Kasumi-1 (cell line): ENCODE measurements at places on chromosomes 5 and 9.

- DNase-seq, result no peak
These were observed 35.2 kb downstream of the PCA3 start for GRCh38 chr9:76799473-76799872.

GRCh38 chr9:92850898-92851297 is 26.9 kb downstream of the ZNF484 start:
- no peak for DNase-seq

DNA sequence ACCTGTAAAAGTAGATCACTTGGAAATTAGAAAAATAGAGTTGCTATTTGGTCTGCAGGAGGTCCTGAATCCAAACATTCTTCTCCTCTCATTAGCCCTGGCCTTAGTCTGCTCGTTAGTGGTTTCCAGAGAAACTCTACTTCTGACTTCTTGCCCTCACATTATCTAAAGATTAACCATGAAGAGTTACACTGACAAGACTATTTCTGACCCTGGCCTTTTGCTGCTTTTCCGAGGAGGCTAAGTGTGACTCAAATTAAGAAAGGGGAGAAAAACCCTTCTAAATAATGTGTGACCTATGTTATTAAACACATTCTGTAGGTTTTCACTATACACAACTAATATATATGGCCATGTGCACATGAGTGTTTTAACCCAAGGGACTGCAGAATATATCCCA is 302.4 kb downstream of the RAB3C start:
- DNase-seq, result no peak

- DNase-seq, result no peak
These were observed 9.7 kb upstream of the PDCD1LG2 start for GRCh38 chr9:5500441-5501235.

DNA sequence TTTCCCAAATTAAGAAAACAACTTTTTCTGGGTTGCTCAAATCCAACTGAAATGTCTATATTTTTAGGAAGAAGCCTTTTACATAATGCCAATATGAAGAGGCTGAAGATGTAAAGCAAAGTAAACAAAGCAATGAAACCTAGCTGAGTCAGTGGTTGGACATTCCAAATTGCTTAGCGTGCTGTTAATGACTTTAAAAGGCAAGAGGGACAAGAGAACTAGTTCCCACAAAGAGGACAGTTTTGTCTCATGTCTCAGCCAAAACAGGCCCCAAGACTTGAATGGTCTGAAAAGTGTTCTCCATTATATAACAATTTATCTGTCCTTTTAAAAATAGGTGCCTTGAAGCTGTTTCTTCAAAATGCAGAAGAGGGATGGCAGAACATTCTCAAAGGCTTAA is 407.0 kb downstream of the ENC1 start:
- DNase-seq, result no peak

- DNase-seq, result no peak
These were observed 88.1 kb downstream of the LPAR1 start for GRCh38 chr9:110950041-110950645.

DNA sequence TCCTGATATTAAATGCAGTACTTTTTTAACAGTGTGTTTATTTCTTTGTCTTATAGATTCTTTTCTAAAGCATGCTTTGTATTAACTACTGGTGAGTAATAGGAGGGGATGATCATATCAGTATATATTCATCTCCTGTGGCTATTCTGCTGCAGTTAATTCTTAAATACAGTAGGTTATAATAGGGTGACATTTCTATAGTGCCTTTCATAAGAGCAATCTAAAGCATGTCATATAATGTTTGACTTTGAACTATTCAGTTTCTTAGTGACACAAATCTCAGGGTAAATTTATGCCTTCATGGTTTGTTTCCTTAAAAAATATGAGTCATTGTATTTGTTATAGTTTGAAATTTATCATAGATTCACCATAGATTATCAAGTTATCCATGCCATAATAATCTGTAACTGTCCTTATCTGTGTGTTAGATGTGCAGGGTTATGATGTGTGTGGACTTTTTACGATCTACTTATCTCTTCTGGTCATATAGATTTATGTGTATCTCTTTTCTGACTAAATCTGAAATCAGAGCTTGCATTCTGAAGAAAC is 1019.5 kb downstream of the NR2F1-AS1 start:
- DNase-seq, result no peak

- no peak for DNase-seq
These were observed 161.9 kb downstream of the MACROH2A1 start for GRCh38 chr5:135236908-135237747.

DNA sequence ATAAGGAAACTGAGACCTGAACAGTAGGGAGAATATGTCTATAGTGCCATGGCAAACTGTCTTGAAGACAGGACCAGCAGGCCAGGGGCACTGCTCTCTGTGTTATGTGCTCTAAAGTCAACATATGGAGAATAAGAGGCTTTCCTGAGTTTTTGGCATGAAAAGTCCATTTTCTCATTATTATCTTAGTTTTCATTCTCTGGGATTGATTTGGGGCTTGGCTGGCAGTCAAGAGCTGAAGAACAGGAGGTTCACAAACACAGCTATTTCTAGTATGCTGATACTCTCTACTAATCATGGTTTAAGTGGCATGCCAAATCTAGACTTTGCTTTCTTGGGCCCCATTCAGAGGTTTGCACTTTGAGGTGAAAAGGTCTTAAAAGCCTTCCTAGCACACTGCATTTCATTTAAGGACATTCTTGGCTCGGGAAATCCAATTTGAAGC is 404.4 kb downstream of the ZNF608 start:
- DNase-seq, result no peak

- peak; percentile 8 for DNase-seq
These were observed 885 bp upstream of the MLLT3 start for GRCh38 chr9:20623021-20623747.

DNA sequence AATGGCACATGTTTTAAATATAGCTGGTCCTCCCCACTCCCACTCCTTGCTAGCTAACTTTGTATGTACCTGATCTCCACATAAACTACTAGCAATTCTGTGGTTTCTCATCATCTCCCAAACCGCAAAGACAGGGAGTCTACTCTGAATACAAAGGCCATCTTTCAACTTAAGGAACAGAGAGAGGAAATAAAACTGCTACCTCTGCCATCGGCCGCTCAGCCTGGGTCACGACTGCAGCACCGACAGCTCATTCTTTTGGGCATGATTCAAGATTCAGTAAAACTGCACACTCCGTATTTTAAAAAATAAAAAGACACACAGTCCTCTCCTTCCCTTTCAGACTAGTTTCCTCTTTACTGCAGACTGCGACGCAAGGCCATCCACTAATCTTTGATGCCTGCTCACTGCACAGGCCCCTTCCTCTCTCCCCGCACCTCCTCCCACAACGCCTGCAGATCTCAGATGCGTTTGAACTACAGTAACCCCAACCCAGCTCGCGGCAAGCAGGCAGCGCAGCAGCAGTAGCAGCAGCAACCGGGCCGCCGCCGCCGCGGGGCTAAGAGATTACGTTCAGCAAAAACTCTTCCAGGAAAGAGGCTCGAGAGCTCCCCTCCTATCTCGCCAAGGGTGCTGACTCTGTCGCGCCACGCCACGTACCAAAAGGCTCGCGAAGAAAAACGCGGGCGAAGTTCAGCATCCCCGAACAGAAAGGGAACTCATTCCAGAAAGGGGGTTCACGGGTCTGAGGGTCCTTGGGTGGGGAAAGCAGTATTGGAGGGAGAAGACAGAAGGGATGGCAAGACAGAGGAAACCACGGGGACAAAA is 1.5 kb downstream of the RNF145 start:
- peak; percentile 80 for DNase-seq

- DNase-seq, result no peak
These were observed 113.6 kb upstream of the FER start for GRCh38 chr5:108634010-108634616.

- DNase-seq, result no peak
These were observed 1.6 kb upstream of the NFIL3 start for GRCh38 chr9:91425271-91425670.

- DNase-seq, result peak; percentile 24
These were observed 4.8 kb upstream of the C5orf47 start for GRCh38 chr5:173984218-173984617.

DNA sequence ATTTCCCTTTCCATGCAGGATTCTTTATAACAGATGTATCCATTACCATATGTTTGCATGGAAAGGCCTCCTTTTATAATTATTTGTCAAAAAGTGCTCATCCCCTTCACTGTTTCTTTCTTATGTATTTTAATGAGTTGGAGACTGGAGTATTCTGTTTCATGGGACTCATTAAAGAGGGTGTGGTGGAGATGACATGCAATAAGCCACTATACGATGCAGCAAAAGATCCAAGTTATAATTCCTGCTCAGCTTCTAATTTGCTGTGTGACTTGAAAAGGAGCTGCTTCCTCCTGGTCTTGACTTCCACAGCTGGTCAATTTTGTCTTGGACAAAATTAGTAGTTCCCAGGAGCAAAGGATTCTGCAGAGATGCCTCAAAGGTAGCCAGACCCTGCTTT is 13.9 kb downstream of the SGCD start:
- no peak for DNase-seq

GRCh38 chr9:126607086-126607485 is 6.6 kb upstream of the LMX1B start:
- DNase-seq, result no peak

DNA sequence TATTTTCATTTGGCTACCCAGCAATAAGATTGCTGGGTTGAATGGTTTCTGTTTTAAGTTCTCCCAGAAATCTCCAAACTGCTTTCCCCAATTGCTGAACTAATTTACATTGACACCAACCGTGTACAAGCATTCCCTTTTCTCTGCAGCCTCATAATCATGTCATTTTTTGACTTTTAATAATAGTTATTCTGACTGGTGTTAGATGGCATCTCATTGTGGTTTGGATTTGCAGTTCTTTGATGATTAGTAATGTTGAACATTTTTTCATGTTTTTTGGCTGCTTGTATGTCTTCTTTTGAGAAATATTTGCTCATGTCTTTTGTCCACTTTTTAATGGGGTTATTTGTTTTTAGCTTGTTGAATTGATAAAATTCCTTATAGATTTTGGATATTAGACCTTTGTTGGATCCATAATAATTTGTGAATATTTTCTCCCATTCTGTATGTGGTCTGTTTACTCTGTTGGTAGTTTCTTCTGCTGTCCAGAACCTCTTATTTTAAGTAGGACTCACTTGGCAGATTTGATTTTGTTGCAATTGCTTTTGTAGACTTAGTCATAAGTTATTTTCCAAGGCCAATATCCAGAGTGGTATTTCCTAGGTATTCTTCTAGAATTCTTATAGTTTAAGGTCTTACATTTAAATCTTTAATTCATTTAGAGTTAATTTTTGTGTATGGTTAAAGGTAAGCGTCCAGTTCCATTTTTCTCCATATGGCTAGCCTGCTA is 793.7 kb downstream of the BRINP1 start:
- no peak for DNase-seq

GRCh38 chr5:67996596-67996995 is 219.0 kb upstream of the PIK3R1 start:
- DNase-seq, result no peak

DNA sequence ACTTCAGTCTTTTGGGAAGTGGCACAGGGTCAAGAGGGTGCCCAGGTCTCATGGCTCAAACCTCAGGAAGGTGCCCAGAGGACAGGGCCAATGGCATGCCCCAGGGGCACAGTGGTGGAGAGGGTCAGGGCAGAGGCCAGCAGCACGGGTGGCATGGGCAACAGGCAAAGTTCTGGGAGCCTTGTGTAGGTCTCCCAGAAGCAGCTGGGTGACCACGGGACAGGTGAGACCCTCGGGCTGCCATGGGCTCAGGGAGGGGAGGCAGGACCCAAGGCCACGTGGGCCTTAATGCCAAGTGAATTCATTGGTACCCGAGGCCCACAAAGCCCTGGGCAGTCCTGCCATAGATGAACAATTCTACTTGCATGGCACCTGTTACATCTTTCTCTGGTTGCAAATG is 72.4 kb upstream of the ADAMTS2 start:
- no peak for DNase-seq

GRCh38 chr9:98241357-98242300 is 13.8 kb downstream of the TBC1D2 start:
- DNase-seq, result peak; percentile 8

DNA sequence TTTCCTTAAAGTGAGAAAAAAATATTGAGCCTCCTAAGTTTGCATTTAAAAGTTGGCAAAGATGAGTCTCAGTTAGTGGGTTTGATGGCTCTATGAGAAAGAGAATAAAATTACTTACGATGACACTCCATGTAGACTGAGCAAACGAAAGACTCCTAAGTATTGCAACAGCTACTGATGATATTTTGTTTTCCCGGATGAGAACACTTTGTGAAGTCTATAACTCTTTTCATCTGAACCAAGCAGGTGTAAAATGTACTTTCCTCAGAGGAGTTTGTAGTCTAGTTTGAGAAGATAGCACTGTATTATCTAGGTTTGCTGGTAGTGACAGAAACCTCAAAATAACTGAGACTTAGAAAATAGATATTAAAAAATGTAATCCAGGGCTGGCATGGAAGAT is 1.7 kb upstream of the ITK start:
- no peak for DNase-seq

GRCh38 chr5:26945901-26946300 is 92.5 kb downstream of the CDH9 start:
- DNase-seq, result no peak

GRCh38 chr9:131233995-131234394 is 42.3 kb downstream of the FAM78A start:
- no peak for DNase-seq

DNA sequence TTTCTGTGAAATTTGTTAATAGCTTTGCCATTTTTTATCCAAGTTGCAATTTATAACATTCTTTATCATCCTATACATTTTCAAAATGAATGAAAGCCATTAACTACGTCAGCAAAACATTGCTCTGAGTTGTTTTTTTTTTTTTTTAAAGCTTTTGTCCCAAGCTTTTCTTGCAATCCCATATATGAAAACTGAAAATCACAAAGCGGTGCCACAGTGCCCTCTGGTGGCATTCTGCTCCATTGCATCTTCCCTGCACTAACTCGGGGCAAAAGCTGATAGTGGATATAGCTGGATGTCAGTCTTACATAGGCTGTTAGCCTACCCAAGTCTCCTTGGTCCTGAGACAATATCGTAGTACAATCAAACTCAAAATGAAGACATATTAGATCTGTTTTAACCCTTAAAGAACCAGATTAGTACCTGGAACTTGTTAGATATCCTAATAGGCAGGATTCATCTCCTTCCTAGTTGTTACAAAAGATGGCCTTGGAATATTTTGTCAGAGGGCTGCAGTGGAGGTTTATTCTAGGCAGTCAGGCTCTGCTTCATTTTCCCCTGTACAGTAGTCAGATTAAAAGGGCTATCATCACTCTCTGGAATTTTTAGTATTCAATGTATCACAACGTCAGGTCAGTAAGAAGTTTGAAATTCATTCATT is 669.9 kb downstream of the PTPRD start:
- DNase-seq, result peak; percentile 37

GRCh38 chr5:156963125-156963524 is at the start of gene TIMD4:
TIMD4 (minus strand) TSS chr5:156963226; CDS start chr5:156963198, 28 bp downstream.
- no peak for DNase-seq

GRCh38 chr9:136954270-136955083 is 2.4 kb downstream of the LCN12 start:
- no peak for DNase-seq

- no peak for DNase-seq
These were observed 377.2 kb upstream of the TNC start for GRCh38 chr9:115495052-115495635.
